Fibroblast of skin of right quadriceps (primary cell): ENCODE measurements at places on chromosomes 16 and 17.

GRCh38 chr17:10772425-10773380 is 31.2 kb downstream of the TMEM238L start:
- no peak for DNase-seq

GRCh38 chr17:59607061-59607460 is 12.6 kb upstream of the CLTC start:
- DNase-seq, result no peak

DNA sequence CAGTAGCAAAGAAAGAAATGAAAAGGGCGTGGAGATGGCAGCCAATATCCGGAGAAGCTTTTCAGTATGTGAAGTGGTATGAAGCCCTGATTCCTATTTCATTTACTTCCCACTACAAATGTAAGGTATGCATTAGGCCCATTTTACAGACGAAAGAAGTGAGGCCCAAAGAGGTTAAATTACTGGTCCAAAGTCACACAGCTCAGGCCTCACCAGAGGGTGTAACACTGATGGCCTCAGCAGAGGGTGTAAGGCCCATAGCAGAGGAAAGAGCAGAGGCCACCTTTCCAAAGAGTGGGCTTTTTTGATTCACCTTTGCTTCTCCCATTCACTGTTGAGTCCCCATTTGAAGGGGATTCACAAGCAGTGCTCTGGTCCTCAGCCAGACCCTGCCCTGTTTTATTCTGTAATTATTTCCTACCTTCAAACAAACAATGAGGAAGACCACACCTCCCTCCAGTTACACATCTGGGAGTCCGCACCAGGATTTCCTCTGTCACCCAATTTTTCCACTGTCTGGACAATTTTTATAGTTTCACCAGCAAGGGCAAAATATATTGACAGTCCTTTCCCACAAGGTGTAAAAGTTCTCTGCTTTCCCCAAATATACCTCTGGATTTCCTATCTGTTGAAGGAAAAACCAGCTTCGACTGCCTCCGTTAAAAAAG is 7.1 kb downstream of the ZFHX3 start:
- no peak for DNase-seq

- DNase-seq, result no peak
These were observed 339.7 kb downstream of the CA10 start for GRCh38 chr17:51818777-51819176.

DNA sequence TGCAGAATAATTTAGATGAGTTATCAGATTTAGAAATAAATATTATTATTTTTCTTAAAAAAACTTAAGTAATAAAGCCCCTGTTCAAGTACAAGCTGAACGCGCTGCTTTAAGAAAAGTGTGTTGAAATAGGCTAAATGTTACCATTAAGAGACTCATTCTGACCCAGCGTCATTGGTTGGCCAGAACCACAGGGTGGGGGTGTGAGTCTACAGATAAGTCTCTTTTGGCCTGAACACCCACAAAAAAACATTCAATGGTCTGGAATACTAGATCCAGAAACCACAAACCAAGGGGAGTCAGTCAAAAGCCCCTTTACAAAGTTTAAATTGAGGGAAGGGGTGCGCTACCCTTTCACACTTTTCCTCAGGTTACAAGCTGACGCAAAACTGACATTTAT is 776.1 kb downstream of the KCNJ2 start:
- no peak for DNase-seq

GRCh38 chr17:4852567-4853207 is 19.5 kb downstream of the MINK1 start:
- DNase-seq, result peak; percentile 69

DNA sequence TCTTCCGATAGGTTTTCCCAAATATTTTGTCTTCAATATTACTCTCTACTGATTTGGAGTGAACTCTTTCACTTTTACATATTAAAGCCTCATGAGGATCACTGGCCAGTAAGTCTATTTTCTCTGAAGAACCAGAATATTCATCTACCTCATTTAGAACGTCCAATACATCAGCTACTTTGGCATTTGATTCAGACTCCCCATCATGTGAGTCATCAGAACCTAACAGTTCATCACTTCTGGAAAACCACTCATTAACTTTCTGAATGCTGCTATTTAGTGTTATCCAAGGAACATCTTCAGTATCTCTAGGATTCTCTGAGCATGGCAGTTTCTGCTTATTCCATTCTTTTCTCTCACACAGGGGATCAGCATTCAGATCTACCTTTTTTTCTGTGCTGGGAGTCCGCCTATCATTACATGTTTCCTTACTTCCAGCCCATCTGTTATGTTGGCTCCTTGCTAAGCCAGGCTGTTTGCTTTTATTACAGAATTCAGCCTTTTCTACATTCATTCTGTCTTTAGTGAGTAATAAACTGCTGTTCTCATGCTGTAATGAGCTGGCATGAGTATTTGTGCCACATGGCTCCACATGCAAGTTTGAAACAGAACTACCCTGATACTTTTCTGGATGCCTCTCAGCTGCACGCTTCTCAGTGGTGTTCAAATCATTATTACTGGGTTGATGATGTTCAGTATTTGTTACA is 30.9 kb downstream of the BRCA1 start:
- DNase-seq, result peak; percentile 71

- peak; percentile 30 for DNase-seq
These were observed 521 bp downstream of the GGA2 start for GRCh38 chr16:23509782-23510163.

GRCh38 chr17:42553866-42554249 is 1.1 kb downstream of the HSD17B1 start:
- DNase-seq, result no peak

GRCh38 chr17:78342449-78343186 is 17.3 kb downstream of the SOCS3 start:
- peak; percentile 87 for DNase-seq

DNA sequence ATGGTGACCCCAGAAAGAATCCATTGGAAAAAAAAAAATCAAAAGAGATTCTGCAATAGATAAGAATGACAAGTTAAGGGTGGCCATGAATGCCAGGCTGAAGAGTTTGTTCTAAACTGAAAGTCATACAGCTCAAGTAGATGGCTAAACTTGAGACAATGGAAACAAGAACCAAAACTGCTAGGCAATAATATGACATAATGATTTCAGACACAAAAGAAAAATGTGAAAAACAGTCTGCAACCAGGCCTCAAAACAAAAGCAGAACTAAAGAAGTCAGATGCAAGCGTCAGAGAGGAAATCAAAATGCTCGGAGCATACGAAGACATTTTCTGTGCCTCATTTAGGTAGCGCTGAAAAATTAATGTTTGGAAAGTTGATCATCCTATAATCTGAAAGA is 54.4 kb upstream of the YPEL2 start:
- DNase-seq, result no peak

DNA sequence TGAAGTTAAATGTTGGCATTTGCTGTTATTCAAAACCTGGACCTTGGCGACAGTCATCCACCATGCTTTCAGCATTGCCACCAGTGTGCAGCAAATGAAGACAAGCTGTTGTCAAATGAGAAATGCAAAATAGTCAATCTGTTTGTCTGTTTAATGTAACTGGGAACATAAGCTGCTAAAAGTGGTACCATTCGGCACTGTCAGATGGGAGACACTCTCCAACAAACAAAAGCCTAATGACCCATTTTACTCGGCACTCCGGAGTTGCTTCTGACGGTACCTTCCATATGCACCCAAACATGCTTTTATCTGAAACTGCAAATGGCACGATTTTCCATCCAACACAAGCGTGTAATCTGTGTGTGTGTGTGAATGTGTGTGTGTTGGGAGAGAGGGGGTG is 297.8 kb downstream of the MAF start:
- no peak for DNase-seq

GRCh38 chr17:45705123-45706009 is 78.8 kb upstream of the CRHR1 start:
- peak; percentile 21 for DNase-seq

DNA sequence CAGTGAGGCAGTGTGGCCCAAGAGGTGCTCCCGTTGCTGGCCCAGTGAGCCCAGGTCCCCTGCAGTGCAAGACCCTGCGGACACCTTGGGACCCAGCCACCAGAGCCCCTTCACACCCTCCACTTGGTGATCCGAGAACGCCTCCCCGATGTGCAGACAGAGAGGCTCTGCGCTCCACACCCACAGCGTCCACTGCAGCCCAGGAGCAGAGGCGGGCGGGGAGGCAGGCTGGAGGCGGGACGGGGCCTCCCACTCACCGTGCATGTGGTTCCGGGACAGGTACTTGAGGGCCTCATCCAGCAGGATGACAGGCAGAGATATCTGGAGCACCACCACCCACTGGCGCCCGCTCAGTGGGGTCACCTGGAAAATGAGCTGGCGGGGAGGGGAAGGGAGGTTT is 12.1 kb upstream of the P2RX1 start:
- no peak for DNase-seq

GRCh38 chr16:894841-895240 is 75.9 kb downstream of the LMF1 start:
- DNase-seq, result no peak

- no peak for DNase-seq
These were observed 20.8 kb upstream of the ATP5MC1 start for GRCh38 chr17:48871551-48872351.

GRCh38 chr16:88804552-88805339 is 1.2 kb downstream of the CDT1 start:
- no peak for DNase-seq

DNA sequence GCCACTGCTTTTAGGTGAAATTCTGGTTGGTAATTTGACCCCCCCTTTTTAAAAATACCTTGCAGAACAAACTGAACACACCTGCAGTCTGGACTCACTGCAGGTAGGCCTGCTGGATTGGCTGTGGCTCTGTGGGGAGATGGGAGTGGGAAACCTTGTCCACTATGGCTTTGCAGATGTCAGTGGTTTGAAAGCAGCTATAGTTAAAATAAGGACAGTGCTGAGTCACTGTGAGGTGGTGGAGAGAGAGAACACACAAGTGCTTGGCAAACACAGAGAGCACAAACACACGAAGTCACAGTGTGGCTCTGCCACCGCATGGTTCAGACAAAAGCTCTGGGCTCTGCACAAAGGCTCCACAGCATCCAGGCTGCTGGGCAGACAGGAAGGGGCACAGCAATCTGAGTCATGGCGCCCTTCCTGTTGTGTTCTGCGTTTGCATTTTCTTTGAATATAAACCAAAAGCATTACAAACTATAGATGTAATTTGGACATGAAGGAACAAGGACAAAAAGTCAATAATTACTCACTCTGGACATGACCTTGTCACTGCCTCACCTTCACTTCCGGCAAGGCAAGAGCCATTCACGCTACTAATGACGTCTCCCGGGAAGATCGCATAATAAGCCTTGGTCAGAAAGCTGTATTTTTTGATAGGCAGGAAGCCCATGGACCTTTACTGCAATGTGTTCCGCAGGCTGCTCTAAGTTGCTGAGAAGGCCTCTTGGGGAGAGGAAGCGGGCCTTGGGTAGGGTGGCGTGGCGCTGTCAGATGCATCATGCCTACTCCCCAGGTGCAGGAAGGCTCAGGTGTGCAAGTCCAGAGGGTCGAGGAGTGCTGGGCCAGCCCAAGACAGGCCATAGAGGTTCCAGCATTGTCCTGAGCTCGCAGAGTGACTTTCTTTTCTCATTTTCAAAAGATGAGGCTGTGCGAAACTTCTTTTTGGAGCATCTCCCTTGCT is 60.1 kb upstream of the MED9 start:
- peak; percentile 57 for DNase-seq

- no peak for DNase-seq
These were observed 3.1 kb upstream of the CDRT4 start for GRCh38 chr17:15470536-15470935.

GRCh38 chr17:72545766-72546165 is 424.9 kb downstream of the SOX9 start:
- DNase-seq, result peak; percentile 28

DNA sequence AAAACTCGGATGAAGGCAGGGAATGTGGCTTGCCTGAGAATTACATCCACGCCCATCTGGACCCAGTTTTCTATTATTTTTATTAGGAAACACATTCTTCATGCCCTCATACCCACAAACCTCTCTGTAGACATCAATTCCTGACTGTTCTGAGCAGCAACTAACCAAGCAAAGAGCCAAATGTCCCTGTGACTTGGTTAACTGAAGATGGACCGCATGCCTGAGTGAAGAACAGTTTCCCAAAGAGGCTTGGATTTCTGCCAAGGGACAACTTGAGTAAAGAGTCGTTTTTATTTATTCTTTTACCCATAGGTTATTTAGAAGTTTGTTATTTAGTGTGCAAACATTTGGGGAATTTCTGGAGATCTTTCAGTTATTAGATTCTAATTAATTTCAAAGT is 259.8 kb downstream of the GRIN2A start:
- DNase-seq, result peak; percentile 9

GRCh38 chr16:56869513-56870275 is 4.7 kb downstream of the SLC12A3 start:
- no peak for DNase-seq

DNA sequence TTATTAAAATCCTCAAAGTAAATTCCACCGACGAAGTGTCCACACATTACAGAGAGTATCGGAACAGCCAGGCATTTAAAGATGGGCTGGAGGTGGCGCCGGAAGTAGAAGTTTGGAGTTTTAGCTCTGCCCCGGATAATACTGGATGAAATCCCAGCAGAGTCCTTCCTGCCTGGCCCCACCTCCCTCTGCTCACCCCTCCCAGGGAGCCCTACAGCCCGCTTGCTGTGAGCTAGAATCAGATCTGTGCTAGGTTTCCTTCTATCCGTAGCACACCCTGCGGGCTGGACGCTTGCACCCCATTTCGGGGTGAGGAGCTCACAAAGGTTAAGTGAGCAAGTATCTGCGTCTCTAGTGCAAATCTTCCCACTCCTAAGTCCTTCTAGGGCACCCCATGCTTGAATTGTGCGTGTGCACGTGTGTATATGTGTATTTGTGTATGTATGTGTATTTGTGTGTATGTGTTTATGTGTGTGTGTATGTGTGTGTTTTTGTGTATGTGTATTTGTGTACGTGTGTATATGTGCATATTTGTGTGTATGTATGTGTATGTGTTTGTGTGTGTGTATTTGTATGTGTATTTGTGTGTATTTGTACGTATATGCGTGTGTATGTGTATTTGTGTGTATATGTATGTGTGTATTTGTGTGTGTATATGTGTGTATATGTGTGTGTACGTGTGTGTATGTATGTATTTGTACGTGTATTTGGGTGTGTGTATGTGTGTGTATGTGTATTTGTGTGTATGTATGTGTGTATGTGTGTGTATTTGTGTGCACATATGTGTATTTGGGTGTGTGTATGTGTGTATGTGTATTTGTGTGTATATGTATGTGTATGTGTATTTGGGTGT is 61.4 kb downstream of the HAPSTR1 start:
- DNase-seq, result no peak

- no peak for DNase-seq
These were observed 91.6 kb downstream of the CCT6B start for GRCh38 chr17:34869641-34870040.

GRCh38 chr17:79752175-79752574 is 21.4 kb downstream of the ENPP7 start:
- no peak for DNase-seq

DNA sequence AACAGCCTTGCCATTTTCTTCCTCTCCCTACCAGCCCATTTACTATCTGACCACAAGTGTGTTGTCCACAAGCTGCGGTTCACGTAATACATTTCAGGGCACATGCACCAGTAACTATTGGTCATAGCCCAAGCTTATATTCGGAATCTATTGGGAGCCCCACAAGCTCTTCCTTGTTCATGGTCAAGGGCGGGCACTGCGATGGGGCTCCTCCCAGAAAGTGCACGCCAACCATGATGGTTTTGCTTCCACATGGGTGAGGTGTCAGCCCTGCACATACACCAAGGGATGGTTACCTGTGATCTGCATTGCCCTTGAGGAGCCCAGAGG is 12.1 kb downstream of the THRA start:
- no peak for DNase-seq

- DNase-seq, result no peak
These were observed 378.7 kb downstream of the HS3ST4 start for GRCh38 chr16:26070302-26071100.

- no peak for DNase-seq
These were observed 11.2 kb downstream of the EPN2 start for GRCh38 chr17:19248151-19248927.

- no peak for DNase-seq
These were observed 133.9 kb downstream of the SOCS1 start for GRCh38 chr16:11121914-11122692.
